ENCODE measurements at places on chromosomes 3 and 15.

DNA sequence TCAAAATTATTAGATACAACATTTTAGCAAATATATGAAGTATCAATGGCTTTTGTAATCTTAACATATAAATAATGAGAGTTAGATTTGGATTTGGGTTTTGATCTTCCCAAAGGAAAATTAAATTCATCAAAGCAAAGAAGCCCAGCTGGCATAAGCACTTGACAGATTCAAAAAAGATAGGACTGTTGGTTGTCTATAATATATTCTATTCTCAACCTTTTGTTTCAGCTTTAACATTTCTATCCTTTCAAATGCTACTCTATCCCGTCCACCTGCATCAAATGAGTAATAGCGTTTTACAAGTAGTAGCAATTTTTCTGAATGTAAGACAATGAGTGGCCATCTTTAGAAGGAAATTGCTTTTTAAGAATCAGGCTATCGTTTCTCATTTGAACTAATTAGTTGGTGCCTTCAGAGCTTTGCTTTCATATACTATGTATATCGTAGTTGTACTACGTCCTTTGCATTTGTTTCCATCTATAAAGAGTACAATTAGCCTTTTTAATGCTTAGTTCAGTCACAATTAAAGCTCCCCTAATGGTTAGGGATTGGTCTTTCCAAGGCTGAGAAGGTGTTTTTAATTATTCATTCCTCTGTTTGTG is 278.0 kb downstream of the UBE2E2 start:
- no peak for DNase-seq

GRCh38 chr15:31552482-31553099 is 226.0 kb downstream of the KLF13 start:
- no peak for DNase-seq

DNA sequence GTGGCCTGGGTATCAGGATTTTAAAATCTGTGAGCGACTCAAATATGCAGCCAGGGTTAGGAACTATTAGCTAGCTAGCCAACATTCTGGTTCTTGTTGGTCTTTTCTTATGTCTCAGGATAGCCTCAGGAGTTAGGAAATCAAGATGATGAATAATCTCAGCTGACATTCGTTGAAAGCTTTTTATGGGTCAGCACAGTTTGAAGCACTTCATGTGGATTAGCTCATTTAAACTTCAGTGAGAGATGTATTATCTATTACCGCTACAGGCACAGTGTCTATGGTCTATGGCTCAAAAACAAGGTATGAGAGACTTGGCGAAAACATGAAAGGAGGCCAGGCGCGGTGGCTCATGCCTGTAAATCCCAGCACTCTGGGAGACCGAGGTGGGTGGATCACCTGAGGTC is 187.5 kb upstream of the THRB start:
- DNase-seq = no peak

DNA sequence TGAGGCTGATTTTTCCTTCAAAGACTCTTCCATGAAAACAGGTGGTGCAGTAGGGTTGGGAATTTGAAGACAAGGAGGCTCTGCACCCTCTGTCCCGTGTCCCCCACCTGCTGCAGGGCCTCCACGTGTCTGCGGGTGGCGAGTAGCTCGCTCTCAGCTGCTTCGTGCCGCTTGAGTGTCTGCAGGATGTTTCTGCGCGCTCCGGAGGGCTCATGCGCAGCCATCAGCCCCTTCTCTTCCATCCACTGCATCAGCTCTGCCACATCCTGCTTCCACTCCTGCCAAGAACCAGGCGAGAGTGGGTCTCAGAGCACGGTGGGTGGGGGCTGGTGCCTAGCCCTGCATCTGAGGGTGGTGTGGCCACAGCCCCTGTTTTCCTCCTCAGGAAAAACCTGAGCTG is 17.8 kb downstream of the SPTBN5 start:
- DNase-seq = no peak

- DNase-seq = no peak
These were observed 451.4 kb downstream of the WDR72 start for GRCh38 chr15:53307952-53308624.

DNA sequence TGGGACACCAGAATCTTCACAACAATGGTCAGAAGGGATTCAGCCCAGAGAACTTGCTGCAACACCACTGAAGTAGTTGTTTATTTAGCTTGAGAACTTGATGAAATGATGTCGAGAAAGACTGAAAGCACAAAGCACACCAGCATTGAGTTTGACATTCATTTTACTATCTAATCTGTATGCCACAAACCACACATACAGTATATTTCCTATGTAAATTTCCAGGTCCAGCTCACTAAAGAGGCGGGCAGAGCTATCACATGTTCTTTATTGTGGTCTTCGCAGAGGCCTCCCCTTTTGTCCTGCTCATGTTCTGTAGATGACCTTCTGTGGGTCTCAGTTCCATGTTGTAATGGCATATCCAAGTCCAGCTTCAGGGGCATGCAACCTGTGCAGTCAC is 10.4 kb upstream of the FMN1 start:
- DNase-seq = no peak

DNA sequence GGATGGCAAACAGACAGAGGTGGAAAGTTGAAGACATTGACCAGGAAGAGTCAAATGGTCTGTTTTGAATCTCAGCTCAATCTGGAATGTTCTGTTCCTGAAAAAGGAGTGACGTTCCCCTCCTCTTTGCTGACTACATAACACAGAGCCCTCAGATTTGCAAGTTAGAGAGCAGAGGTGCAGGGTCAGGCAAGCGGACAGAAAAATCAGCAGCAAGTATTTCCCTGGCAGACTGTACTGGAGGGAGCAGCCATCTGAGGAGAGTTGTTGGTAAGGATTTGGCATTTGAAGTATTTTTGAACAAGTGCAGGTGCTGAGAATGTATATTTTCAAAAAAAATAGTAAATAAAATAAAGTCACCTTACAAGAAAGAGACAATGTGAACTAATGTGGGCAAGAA is 17.6 kb downstream of the ZNF80 start:
- DNase-seq = no peak

- DNase-seq = no peak
These were observed 4.2 kb upstream of the PLOD2 start for GRCh38 chr3:146164971-146165769.

DNA sequence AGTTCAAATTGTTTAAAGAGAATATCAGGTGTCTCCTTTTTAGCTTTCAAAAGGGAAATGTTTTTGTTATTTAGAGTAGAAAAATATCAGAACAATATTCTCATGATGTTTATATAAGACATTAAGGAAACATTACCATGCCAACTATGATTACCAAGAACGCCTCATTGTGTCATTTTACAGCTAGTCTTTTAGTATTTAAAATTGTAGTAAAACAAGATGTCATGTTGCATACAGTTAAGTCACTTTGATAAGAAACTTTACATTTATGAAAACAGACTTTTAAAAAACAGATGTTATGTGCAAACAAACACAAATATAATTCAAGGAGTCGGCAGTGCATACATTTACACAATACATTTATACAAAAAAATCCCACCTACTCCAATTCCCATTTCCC is 4.4 kb downstream of the PLSCR4 start:
- DNase-seq = no peak

GRCh38 chr3:129672412-129672811 is 65.9 kb upstream of the PLXND1 start:
- no peak for DNase-seq
